ENCODE measurements at places on chromosomes 2 and 18.

DNA sequence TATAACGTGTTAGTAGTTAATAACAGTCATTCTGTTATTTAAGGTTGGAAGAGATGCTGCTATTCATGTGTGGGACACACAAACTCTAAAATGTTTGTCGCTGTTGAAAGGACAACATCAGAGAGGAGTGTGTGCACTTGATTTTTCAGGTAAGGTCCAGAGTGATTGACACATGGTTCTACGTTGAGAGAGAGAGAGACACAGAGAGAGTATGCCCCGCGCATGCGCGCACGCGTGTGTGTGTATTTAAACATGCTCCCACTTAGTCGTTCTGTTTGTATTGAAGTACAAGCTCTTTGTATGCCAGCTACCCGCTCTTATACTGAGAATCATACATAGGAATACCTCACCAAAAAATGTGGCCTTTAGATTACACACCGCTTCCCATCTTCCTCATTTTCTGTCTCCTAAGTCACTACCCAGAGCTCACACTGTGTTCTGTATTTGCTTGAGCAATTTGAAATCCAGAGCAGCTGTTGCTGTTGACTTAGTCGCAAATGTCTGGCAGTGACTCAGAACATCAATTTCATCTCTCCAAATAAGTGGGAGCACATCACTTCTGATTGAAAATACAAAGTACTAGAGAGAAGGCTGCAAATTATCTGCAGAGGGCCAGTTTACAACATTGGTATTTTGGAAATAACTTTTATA lies 148.1 kb downstream of the EML6 start:
- DNase-seq, result no peak

- no peak for DNase-seq
Measured at GRCh38 chr2:178286636-178287035, 92.3 kb downstream of the OSBPL6 start.

DNA sequence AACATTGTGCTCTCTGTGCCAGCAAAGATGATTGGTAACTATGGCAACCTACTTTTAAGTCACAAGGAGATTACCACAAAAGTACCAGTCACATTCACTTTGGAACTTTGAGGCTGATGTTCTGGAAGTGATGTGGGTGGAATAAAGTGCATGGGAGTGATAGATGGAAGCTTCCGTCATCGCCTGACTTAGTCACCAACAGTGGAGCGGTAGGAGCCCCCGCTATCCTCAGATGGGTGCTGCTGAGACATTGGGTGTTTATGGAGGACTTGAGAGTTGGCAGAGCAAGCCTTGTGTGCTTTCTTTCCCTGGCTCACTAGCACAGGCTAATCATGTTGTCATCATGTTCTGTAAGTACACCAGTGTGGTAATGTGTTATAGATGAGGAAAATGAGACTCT lies 4.6 kb downstream of the PPP1R7 start:
- no peak for DNase-seq

- peak; percentile 37 for DNase-seq
Measured at GRCh38 chr2:216328347-216328746, 43.9 kb downstream of the MARCHF4 start.

GRCh38 chr2:53672881-53673522 lies 94.6 kb upstream of the CHAC2 start:
- DNase-seq, result no peak

DNA sequence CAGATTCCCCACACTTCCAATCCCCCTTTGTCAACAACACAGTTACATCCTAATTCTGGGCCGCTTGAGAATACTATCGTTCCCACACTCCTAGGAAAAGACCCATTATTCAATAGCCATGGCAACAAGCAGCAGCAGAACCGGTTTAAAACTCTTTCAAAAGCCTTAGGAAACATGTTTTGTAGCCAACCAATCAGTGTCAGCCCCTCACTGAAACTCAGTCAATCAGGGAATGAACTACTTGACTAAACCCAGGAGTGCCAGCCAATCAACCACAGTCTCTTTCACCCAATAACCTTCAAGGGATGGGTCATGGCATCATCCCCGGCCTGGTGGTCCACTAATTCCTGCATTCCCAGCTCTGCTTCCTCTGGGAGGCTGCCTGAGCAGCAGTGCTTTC lies 204.8 kb upstream of the HS6ST1 start:
- no peak for DNase-seq

- peak; percentile 78 for DNase-seq
Measured at GRCh38 chr2:26503231-26503880, 25.4 kb upstream of the OTOF start.

GRCh38 chr18:25453556-25454269 lies 101.7 kb upstream of the ZNF521 start:
- no peak for DNase-seq

GRCh38 chr2:232937278-232937906 lies 67.3 kb downstream of the SNORC start:
- no peak for DNase-seq

DNA sequence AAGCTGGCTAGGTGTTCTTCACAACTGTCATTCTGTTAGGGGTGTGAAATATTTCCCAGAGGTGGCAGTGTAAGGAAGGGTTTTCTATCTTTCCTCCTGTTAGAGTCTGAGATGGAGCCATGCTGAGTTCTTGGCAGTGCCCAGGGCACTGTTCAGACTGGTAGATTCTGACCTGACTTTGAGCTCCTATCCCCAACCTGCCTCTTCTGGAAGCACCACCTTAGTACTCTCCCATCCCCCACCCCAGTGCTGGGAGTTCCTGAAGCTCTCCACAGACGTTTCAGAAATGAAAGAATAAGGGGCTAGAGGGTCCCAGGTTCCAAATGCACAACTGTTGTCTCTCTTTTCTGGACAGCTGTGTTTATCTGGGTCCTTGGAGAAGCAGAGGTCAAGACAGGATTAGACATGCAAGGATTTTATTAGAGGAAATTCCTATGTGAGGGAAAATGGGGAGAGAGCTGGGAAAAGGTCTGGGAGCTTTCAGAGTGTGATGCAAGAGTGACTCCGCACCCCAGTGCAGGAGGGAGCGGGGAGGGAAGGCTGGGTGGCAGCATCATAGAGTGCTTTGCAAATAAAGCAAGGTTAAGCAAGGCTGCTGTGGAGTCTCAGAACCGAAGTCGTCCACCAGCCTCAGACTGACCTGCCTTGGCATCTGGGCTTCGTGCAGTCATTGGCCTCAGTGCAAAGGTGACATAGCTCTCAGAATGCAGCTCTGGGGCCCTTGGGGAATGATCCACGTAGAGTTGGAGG lies 75.5 kb downstream of the SLC4A3 start:
- no peak for DNase-seq

DNA sequence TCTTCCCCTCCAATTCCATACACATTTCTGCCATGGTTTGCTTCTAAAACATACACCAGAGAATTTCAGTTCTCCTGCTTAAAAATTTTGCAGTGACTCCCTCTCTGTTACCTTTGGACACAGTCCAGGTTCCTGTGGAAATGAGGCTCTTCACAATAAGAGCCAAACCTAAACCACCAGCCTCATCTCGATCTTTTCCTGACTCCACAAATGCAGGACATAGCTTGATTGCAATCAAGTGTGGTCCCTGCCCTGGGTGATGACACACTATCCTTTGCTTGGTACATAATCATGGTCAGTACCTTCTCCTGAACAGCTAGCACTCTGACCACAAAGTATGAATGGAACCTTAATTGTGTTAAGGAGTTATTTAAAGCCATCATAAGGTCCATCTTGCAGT lies 134.9 kb upstream of the CHAC2 start:
- DNase-seq, result no peak

GRCh38 chr2:232728785-232729184 lies 31.7 kb downstream of the GIGYF2 start:
- DNase-seq, result no peak

DNA sequence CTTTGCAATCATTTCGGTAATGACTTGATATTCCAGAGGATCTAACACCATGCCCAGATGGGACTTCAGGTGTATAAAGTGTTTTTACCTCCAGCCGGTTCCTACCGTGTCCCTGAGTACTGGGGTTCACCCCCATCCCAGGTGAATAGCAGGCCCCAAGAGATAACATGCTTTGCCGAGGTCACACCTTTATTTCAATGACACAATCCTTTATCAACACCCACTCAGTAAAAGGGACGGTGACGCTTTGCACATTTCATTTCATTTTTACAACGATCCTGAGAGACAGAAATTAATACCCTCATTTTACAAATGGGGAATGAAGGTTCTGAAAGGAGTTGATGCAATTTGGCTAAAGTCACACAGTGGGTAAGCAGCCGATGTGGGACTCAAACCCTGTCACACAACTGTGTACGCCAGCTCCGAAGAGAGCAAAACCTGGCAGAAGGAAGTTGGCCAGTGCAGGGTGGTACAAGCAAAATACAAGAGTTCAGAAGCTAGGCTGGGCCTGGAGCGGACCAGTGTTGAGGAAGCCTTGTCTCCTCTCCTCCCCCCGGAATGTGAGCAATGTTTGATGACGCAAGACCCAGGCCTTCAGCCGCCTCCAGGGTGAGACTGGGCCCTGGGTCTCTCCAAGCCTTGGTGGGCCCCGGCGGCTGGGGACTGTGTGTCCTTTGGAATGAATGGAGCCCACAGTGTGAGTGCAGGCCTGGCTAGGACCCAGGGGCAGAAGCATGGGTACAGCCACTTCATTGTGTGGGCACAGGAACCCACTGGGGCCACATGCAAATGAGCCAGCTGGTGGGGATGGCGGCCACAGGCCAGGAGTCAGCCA lies 139.6 kb upstream of the MYCN start:
- no peak for DNase-seq

DNA sequence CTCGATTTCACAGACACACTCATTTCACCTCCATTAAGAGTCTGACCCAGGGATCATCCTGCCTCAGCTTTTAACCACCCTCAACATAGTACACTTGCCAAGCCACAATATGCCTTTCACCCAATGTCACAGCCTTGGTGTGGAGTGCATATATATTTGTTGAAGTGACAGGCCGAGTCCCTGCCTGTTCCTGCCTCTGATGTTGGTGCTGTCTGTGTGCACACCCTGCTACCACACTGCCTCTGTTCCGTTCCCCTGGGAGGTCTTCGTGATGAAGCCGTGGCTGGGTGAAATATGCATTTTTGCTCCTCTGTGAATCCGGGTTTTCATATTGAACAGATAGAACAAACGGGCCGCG lies 90.3 kb downstream of the RNF144A start:
- DNase-seq, result no peak

DNA sequence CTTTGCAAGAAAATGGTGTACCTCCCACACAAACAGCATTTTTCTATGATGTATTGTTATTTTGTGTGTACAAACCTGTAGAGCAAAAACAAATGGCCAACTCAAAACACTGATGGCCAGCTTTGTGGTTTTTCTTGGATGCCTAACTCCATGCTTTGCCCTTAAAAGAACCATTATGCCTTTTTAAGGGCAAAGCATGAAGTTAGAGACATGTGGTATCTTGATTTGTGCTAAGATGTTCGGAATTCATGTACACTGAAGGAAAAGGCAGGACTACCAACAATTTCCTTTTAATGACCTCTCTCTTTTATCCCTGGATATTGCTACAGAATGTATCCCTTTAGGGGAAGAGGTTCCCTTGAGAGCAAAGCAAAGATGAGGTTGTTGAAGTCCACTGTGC lies 273.6 kb downstream of the SCG2 start:
- DNase-seq, result no peak

DNA sequence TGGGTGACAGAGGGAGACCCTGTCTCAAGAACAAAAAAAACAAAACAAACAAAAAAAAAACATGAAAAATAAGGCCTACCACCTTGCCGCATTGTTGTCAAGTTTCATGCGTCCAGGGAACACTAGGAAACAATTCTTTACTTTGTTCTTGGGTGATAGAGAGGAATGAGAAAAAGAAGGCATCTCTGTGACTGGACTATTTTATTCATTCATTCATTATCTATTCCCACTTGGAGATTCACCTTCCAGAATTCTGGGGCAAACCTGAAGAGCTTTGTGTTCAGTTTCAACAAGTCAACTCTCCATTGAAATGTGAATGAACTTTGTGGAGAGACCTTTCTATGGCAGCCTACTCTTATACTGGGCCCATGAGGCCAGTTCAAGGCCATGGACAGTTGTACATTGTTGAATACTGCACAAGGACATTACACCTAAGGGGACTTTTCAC lies 88.5 kb upstream of the NDUFV2 start:
- DNase-seq, result no peak

DNA sequence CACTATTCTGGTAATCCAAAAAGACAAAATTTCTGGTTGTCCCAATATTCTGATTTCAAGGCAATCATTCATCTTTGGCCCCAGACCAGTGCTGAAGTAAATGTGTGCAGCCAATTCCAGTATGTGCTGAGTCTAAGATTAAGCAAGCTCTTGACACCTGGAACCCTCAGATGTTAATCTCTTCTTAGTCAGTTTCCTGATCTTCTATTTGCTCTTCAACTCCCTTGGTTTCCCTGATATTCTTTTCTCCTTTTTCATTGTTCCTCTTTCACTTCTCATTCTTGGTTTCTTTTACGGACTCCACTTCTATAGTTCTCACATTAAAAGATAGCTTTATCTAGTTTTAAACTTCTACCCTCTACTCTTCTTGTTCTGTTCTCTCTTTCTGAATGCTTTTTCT lies 445.7 kb upstream of the FANCL start:
- no peak for DNase-seq

DNA sequence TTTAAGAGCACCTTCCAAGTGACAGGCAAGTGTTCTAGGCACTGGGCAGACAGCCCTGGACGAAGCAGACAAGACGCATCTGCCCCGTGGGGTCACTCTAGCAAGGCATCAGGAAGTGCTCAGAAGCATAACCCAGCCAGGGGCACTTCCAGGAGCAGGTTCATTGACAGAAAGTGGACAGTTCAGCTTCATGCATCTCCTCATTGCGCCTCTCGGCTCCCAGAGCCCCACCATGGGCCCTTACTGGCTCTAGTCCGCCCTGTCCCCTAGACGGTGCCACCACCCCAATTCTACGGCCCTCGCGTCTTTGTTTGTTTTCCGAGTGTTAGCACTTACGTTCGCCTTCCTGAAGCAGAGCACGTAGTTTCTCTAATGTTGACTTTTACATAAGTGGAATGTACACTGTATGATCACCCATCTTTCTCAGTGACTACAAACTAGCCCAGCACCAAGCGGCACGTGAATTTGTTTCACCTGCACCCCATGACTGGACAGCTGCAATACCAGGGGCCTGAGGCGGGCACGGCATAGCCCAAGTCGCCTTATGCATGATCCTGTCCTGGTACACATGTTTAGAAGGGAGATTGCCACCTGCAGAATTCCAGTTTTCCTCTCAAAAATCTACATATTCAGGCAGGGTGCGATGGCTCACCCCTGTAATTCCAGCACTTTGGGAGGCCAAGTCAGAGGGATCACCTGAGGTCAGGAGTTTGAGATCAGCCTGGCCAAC lies 33.2 kb downstream of the SNED1 start:
- no peak for DNase-seq

- no peak for DNase-seq
Measured at GRCh38 chr2:206082298-206082843, 3.6 kb downstream of the INO80D start.
